ENCODE measurements at places on chromosomes 11 and 22. TPM values are rescaled to one million over a fixed set of nuclear protein-coding genes. Genes with fewer than 3 reads are reported as not detected.

TRIM51 gene
- total RNA-seq: not detected

OR8D1 gene
- total RNA-seq: not detected

DDI1 gene
- total RNA-seq: not detected

CNIH2 gene
- total RNA-seq: 2.1 TPM

CRYBA4 gene
- not detected for total RNA-seq

CABP7 gene
- 0.15 TPM for total RNA-seq

UBQLN3 gene
- not detected for total RNA-seq

LDLRAD3 gene
- total RNA-seq: 21.7 TPM

C1QTNF5 gene
- not detected for total RNA-seq

CELSR1 gene
- 23.2 TPM for total RNA-seq

SMTNL1 gene
- total RNA-seq: not detected

SULT4A1 gene
- not detected for total RNA-seq

ANO3 gene
- total RNA-seq: 0.05 TPM

MFNG gene
- total RNA-seq: 3.0 TPM

EED gene
- total RNA-seq: 30.1 TPM

ARHGAP20 gene
- not detected for total RNA-seq

ELF5 gene
- total RNA-seq: not detected

RAB36 gene
- 6.6 TPM for total RNA-seq

SHISAL1 gene
- 7.4 TPM for total RNA-seq

MS4A6E gene
- total RNA-seq: not detected

EXPH5 gene
- total RNA-seq: not detected

ANKK1 gene
- 0.12 TPM for total RNA-seq

VPREB1 gene
- total RNA-seq: not detected

OOSP2 gene
- total RNA-seq: not detected

OTOG gene
- not detected for total RNA-seq

TRPC6 gene
- 0.77 TPM for total RNA-seq

F2 gene
- 2.1 TPM for total RNA-seq

TESMIN gene
- total RNA-seq: 6.8 TPM

CBLIF gene
- total RNA-seq: not detected

CNTF gene
- 1.5 TPM for total RNA-seq

NPAS4 gene
- not detected for total RNA-seq

SMC1B gene
- total RNA-seq: 0.02 TPM

MRGPRX3 gene
- not detected for total RNA-seq

LRRC51 gene
- 8.7 TPM for total RNA-seq

CCDC85B gene
- total RNA-seq: 48.5 TPM

MRGPRF gene
- total RNA-seq: 0.09 TPM

MISFA gene
- 2.0 TPM for total RNA-seq

FXYD2 gene
- 16.9 TPM for total RNA-seq

MYH9 gene
- 171 TPM for total RNA-seq

CASP12 gene
- total RNA-seq: not detected

RAG2 gene
- total RNA-seq: not detected

ISX gene
- total RNA-seq: not detected

FAM180B gene
- total RNA-seq: not detected

BATF2 gene
- total RNA-seq: 0.86 TPM

GPR152 gene
- total RNA-seq: not detected

ADAMTS15 gene
- total RNA-seq: 8.3 TPM

TALDO1 gene
- total RNA-seq: 440 TPM

HOATZ gene
- not detected for total RNA-seq

FOLH1 gene
- total RNA-seq: not detected

POU2AF2 gene
- total RNA-seq: not detected

APOL3 gene
- 0.05 TPM for total RNA-seq

PKDREJ gene
- not detected for total RNA-seq

TEX12 gene
- not detected for total RNA-seq

GDPD4 gene
- total RNA-seq: not detected
